ENCODE measurements at places on chromosomes 11 and 22.

DNA sequence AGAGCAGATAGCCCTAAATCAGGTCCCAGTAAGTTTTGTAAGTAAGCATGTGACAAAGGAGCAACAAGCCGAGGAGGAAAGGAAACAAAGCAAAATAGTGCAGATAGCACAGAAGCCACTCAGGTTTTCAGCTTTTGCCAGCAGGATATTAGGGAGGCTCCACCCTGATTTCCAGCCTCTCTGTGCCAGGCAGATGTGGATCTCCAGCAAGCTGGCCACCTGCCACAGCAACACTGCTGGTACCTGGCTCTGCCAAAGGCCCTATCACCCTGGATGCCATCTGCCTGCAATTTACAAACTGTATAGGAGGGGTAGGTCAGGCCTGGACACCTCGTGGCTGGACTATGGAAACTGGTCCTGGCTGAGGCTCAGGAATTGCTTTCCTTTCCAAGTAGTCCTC lies 12.2 kb upstream of the NNMT start:
- DNase-seq, result peak; percentile 75

DNA sequence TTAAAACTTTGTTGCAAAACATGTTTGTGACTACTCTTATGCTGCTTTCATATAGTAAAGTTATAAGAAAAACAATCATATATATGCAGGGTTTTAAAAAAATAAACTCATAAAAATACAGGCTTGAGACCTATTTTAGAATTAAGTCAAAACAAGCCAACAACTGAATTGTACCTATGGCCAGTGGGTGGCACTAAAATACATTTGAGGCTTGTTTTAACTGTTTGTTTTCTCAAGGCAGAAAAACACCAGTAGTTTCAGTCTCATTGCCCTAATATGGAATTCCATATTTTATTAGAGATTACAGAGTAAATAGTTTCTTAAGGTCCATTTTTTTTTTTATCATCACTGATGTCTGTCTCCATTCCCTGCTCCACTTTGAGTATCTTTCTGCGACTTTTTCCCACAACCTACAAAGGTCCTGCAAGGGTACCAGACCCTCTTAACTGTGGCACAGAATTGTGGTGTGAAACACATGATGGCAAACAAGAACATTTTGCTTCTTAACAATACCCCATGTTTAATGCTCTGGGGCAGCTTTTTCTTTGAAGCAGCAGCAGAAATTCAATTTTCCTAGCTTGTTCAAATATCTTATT lies 8.5 kb upstream of the CCDC89 start:
- DNase-seq, result no peak

- DNase-seq, result no peak
Measured at GRCh38 chr11:26971961-26972360, 22.0 kb upstream of the FIBIN start.

GRCh38 chr11:12269104-12269441 lies 108.3 kb upstream of the PARVA start:
- no peak for DNase-seq

GRCh38 chr11:33866936-33867335 lies 24.9 kb downstream of the LMO2 start:
- DNase-seq, result no peak

DNA sequence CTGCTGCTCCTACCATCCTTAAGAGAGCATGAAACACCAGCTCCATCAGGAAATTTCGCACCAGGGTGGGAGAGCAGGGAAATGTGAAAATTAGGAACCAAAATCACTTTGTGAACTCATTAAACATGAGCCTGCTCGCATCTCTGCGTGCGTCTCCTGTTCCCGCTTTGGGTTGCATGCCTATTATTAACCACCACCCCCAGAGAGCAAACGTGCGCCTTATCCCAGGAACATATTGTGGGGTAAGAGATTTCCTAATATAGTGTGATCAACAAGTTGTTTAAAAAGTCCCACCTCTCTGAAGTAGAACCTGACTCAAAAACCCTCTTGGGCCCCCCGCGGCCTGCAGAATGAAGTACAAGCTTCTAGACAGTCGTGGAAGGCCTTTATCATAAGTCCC lies 115.0 kb downstream of the TENM4 start:
- DNase-seq, result no peak

- DNase-seq, result no peak
Measured at GRCh38 chr11:2760196-2760871, 60.5 kb upstream of the KCNQ1OT1 start.

DNA sequence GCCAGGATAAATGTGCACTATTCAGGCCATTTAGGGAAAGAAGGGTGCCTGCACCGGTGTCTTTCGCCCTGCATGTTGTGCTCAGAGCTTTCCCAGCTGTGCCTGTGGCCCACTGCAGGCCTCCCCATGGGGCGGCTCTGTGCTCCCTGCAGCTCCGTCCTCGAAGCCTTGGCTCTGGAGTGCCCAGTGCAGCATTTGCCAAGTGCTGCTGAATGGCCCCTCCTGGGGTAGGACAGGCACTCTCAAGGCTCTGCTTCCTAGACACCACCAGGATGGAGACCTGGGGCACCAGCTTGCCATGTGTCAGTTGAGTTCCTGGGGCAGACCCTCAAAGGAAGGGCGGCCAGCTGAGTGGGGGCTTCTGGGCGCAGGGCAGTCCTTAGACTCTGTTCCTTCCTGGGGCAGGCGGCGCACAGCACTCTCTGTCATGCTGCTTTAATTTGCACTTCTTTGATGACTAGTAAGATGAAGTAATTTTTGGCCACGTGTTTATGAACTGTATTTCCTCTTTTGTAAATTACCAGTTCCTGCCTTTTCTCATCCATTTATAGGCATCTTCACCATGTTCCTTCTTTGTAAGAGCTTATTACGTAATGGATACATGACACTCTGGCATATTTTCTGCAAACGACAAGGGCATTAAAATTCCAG lies 32.1 kb upstream of the GNB1L start:
- DNase-seq, result no peak

DNA sequence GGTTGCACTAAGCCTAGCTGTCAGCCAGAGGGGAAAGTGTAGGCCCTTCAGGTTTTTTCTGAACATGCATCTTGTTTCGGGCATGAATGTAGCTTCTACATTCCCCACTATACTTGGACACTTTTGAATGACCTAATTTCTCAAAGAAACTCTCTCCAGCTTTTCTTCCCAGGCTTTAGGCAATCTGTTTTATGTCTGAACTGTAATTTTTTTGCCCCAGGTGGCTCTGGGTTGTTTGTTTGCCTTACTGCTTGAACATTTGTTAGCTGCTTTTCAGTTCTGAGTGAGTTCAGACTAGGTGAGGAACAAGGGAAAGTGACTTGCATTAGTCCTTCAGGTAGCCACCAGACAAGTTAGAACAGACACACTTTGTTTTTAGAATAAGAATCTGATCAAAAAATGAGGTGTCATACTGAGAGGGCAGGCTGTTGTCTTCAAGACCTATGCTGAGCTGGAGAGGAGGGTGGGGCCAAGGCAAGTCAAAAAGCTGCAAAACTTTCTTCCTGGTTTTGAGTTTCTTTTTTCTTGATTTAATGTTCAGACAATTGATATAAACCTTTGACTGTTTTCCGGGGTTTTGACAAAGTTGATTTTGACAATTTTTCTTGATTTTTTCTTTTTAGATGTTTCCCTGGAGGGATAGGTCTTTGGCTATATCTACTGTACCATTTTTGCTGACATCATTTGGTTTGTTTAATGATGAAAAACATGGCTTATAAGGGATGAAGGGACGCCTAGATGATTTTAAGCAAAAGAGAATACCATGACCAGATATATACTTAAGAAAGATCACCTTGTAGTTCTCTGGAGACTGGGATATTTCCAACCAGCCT lies 182.8 kb downstream of the WNT11 start:
- no peak for DNase-seq

- no peak for DNase-seq
Measured at GRCh38 chr11:69166218-69167115, 10.7 kb downstream of the SMIM38 start.
